Fibroblast of mammary gland (primary cell): ENCODE measurements at places on chromosomes 7 and 10.
A peak's percentile ranks its signal among the peaks of the same experiment; 100 is the strongest.

- no peak for DNase-seq
Measured at GRCh38 chr10:3066317-3067117, 831 bp upstream of the PFKP start.

DNA sequence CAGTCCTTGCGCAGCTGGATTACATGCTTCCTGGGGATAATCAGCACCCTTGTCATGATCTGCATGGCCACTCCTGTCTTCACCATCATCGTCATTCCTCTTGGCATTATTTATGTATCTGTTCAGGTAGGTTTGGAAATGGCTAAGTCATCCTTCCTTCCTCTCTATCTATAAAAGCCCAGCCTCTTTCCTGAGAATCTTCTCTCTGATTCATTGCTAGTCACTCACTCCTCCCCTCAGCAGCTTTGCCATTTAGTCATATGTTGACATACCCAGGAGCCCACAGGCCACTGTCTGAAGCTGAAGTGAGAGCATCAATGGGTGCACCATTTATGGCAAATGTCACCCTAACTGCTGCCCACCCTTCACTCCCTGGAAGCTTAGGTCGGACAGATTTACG lies 52.0 kb downstream of the ABCC2 start:
- DNase-seq: peak; percentile 91

DNA sequence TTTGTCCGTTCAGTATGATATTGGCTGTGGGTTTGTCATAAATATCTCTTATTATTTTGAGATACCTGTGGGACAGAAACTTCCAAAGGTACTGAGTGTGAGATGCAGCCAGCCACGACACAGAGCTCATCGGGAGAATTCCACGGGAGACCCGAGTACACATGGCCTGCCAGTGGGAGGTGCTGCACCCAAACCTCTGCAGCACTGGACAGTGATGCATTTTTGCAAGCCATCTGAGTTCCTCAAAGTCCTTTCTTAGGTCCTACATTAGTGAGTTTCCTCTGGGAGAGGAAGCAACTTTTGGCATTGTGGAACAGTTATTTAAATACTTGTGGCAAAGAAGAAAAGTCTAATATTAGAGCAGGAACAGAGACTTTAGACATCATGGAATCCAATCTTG lies 77.5 kb downstream of the ARID5B start:
- DNase-seq: no peak

- no peak for DNase-seq
Measured at GRCh38 chr7:21547501-21547900, 4.7 kb downstream of the DNAH11 start.

- DNase-seq: no peak
Measured at GRCh38 chr7:38703093-38703492, 71.9 kb upstream of the AMPH start.

DNA sequence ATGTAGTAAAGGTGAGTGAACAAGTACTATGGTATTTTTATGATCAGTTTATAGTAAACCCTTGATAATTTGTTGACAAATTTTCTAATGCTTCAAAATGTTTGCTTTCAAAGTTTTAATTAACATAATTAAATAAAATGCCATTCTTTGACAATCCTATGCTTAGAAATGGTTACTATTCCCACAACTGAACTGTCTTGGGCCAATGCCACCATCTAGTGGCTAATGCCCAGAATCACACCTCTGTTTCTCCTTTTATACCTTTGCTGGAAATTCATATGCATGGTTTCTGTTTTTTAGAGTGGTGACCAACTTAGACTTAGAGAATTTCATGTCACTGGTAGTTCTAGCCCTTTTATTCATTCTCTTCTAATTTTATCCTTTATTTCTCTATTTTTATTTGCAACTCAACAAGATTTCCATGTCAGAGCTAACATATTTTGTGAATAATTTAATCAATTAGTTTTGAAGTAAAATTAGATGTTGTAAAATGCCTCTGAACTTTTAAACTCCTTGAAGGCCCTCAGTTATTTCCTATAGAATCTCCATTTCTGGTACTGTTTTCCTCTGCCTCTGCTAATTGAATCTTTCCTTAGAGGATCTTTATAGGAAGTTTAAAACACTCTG lies 31.1 kb downstream of the PCGF5 start:
- peak; percentile 66 for DNase-seq

DNA sequence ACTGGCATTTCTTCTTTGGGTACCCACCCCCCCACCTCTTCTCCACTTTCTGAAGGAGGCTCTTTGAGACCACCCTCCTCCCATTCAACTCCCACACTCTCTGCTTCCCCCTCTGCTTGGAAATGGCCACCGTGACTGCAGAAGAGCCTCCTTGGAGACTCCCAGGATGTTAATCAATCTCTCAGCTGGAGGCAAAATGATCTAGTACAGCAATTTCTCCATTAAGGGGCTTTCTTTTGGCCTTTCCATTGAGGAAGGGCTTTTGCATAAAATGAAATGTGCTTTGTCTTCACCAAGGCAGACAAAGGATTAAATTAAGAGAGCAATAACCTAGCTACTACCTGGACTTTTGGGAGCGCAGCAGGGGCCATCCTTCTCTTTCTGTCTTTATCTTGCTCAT lies 26.1 kb downstream of the CDHR3 start:
- no peak for DNase-seq

DNA sequence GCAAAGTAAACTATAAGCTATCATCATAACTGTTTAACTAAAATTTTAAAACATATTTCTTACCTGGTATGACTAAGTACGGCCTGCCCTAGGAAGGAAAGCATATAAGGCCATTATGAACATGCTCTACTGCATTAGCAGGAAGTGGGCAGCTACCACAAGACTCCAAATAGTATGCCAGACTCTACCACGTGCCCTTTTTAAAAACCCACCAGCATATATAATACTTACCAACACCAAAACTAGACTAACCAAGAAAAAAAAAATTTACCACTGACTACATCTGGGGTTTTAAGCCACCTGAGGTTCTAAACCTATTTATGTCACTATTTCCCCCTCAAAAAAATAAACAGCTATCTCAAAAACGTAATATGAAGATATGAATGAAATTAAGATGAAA lies 30.1 kb downstream of the NUDCD3 start:
- DNase-seq: no peak

DNA sequence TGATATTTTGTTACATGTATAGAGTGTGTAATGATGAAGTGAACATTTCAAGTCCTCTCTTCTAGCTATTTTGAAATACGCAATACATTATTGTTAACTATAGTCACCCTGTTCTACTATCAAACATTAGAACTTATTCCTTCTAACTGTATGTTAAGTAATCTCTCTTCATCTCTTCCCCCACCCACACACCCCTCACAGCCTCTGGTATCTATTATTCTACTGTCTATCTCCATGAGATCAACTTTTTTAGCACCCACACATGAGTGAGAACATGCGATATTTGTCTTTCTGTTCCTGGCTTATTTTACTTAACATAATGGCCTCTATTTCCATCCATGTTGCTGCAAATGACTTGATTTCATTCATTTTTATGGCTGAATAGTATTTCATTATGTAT lies 57.7 kb upstream of the EGR2 start:
- DNase-seq: no peak

- DNase-seq: no peak
Measured at GRCh38 chr7:158022601-158023000, 565.0 kb downstream of the PTPRN2 start.

GRCh38 chr7:4769761-4770160 lies 5.7 kb upstream of the AP5Z1 start:
- no peak for DNase-seq

DNA sequence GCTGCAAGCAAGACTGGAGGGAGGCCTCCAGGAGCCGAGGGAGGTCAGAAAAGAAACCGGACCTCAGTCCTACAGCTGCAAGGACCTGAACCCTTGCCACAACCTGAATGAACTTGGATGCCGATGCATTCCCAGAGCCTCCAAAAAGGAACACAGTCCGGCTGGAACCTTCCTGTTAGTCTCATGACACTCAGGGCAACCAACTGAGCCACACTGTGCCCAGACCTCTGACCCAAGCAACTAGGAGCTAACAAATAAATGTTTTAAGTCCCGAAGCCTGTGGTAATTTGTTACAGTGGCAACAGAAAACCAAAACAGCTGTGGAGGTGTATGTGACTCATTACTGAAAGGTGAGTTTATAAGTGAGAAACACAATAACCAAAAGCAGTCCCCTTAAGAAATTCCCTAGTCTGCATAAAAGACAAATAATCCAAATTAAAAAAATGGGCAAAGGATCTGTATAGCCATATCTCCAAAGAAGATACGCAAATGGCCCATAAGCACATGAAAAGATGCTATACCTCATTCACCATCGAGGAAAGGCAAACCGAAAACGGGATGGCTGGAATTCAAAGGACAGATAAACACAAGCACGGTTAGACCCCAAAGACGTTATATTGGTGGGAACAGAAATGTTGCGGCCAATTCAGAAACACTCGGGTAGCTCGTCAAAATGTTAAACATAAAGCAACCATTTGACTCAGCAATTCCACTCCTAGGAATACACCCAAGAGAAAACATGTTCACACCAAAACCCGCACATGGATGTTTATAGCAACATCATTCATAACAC lies 24.8 kb downstream of the GNA12 start:
- no peak for DNase-seq

GRCh38 chr7:126605056-126605455 lies 647.7 kb downstream of the GRM8 start:
- no peak for DNase-seq

DNA sequence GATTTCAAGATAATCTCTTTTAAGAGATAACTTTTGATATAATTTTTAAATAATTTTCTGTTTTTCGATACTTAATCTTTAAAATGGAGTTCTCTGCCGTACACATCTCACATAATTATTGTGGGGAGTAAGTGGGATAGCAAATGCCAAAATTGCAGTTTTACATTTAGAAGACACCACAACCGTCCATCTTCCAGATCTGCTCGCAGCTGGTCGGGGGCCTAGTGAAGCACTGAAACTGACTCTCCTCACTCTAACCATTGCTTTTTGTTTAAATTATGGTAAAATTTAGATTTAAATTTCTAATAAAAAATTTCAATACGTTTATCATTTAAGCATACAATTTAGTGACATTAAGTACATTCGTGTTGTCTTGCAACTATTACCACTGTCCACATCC lies 94.2 kb downstream of the PRR15 start:
- DNase-seq: no peak

GRCh38 chr10:26090762-26091161 lies 125.8 kb upstream of the GAD2 start:
- DNase-seq: no peak

- DNase-seq: no peak
Measured at GRCh38 chr10:123563994-123564393, 102.2 kb upstream of the GPR26 start.

DNA sequence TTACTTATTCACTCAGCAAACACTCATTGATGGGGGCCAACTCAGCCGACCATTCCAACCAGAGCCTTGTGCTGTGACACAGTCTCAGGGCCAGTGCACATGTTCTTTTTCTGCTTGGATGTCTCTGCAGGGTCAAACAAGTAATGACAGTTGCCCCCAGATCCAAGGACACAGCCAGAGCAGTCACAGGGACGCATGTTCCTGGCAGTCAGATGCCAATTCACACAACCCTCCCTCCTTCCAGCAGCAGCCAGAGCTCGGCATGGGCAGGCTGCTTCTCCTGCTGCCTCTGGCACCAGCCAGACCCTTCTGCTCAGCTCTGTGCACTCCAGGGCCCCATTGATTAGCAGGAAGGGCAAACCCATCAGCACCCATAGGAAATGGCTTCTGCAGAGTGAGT lies 20.3 kb downstream of the DRGX start:
- DNase-seq: no peak

GRCh38 chr7:87106974-87107612 lies 45.2 kb upstream of the DMTF1 start:
- DNase-seq: no peak

DNA sequence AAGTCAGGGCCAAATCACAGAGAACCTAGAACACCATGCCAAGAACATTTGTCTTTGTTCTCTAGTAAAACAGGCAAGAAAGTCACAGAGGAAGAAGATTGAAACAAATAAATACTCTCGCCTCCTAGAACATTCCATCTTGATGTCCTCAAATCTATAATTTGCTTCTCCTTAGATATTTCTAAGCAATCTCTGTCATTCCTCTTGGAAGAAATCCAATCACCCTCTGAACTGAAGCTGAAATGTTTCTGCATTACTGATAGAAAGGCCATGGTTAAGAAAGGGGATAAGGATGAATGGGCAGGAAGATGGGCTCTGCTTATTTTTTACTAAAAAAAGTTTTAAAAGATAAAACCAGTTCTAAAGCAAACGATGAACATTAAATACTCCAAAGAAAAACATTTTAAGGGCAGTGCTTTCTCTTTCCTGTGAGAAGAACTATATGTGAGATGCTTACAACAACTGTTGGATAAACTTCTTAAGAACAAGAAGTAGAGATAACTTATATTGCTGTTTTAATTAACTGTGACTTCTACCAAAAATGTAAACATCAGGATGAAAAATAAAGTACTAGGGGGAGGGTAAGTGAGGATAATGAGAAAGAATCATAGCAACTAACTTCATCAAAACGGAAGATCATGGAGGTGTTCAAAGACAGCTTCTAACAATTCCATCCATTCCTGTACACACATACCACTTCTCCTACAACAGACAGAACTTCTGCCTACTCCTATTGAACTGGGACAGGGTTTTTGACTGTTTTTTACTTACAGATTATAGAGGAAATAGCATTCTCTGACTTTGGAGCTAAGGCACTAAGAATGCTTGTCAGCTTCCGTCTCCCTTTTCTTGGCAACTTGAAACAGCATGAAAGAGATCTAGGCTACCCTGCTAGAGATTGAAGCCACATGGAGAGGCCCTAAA lies 153.0 kb upstream of the LRRTM3 start:
- DNase-seq: no peak

DNA sequence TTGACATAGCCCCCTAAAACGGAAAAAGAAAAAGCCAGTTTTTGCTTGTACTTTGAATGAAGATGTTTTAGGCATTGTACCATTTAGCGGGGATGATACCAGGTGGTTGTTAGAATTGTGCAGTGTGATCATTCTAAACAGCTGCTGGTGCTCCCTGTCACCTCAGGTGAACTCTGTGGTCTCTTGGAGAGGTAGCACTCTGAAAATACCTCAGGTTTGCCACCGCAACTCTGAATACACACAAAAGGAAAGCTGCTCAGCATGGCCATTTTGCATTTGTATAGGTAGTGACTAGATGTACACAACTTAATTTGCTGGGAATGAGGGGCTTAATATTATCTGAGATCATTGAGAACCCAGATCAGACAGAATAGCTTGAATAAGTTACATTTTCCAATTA lies 52.6 kb downstream of the PLEKHA8 start:
- DNase-seq: no peak

DNA sequence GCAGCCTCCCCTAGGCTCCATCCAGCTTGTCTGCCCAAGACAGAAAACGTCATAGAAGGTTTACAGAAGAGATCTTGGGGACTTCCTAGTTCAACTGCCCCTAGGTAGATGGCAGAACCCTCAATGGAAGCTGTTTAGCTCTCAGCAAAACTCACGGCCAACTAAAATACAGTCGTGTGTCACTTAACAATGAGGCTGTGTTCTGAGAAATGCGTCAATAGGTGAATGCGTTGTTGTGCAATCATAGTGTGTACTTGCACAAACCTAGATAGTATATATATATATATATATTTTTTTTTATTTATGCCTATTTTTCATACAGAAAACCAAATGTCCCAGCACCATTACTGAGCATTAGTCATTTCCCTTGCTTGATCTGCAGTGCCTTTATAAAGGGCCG lies 100.4 kb upstream of the SH2B2 start:
- no peak for DNase-seq
